Esophagus mucosa (tissue), 1 donor: ENCODE measurements at places on chromosomes 7 and 10.

GRCh38 chr7:136399385-136399784 lies 422.2 kb upstream of the MTPN start:
- ATAC-seq = no peak

- no peak for ATAC-seq
Observed at GRCh38 chr7:112105584-112106530, 100.3 kb downstream of the DOCK4 start.

GRCh38 chr10:104447331-104447730 lies 93.7 kb downstream of the CFAP58 start:
- no peak for ATAC-seq

DNA sequence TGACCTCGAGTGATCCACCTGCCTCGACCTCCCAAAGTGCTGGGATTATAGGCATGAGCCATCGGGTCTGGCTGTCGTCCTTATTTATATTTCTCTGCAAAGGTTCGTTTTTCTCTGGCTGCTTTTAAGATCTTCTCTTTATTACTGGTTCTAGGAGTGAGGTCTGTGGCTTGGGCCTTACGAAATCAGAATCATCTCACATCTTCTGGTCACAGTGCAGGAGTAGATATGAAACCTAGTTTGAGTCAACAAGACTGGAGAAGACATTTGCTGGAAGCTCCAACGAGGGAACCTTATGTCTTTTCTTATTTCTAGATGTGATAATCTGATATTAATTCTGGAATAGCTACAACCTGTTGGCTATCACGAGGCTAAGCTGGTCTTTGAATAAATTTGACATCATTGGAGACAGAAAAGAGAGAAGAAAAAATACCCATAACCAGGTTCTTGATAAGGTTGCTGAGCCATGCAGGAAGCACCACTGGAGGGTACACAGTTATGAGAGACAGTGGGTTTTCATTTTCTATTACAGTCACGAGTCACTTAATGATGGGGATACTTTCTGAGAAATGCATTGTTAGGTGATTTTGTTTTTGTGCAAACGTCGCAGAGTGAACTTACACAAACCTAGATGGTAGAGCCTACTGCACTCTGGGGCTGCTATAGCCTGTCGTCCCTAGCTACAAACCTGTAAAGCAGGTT lies 25.6 kb upstream of the IL15RA start:
- ATAC-seq = no peak

DNA sequence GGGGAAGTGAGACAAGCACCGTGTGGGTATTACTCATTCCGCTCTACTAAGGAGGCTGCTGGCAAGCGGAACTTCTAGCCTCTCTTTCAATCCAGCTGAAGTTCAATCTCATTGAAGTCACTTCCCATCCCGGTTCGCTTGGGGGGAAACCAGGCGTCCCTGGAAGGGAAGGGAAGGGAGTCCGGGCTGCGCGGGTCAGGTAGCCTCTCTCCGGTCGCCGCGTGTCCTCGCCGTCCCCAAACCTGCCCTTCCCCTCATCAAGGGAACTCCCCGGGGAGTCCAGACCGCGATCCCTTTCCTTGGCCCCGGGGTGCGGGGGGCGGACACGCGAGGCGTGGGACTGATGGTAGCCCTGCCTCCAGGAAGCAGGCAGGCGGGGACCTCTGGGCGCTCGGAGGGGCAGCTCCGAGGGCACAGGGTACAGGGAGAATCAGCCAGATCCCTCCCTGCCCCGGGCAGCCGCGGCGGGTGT lies 598 bp upstream of the ZEB1 start:
- peak; percentile 86 for ATAC-seq

- ATAC-seq = no peak
Observed at GRCh38 chr10:124150189-124150806, 56.9 kb upstream of the CHST15 start.

- ATAC-seq = no peak
Observed at GRCh38 chr7:43570688-43571365, 12.1 kb upstream of the STK17A start.

DNA sequence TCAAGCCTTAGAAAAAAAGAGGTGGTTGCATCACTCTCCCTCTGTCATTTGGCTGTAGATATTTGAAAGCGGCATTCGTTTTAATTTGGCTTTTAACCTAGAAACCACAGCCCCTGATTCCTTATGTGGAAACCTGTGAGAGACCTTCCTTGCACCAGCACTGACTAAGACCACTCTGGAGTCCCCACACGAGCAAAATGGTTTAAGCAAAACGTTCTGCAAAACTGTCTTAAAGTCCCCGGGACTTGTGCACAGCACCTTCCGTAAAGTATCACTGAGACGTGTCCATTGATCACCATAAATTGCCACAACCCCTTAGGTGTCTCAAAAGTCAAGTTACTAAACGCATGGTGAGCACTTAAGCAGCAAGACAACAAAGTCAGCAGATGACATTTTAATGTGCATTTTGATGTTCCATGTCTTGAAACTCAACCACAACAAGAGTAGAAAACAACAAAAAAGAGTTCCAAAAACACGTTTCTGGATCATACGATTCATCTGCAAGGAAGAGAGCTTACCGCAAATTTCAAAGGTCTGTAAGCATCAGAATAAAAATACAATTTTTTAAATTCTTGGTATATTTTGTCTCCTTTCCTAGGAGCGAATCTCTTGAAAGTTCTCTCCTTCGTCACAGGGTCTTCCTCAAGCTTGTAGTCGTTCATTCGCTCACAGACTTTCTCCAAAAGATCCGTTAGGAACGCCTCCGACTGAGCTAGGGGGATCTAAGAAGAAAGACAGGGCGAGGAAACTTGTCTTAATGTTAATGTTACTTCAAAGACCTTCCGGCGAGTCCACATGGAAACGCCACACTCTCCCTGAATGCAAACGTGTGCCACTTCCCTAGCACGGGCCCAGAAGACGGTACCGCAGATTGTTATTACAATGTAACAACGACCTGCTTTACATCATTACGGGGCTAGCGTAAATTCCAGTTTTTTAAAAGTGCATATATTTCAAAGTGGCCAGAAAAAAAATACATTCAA lies 37.7 kb downstream of the CNPY1 start:
- no peak for ATAC-seq

- ATAC-seq = peak; percentile 91
Observed at GRCh38 chr7:100049441-100050291, at the start of gene ZSCAN21. ZSCAN21 (plus strand) TSS chr7:100049774; CDS start chr7:100057007, 7,233 bp downstream.

GRCh38 chr10:79375321-79376077 lies 28.2 kb downstream of the PPIF start:
- peak; percentile 44 for ATAC-seq

DNA sequence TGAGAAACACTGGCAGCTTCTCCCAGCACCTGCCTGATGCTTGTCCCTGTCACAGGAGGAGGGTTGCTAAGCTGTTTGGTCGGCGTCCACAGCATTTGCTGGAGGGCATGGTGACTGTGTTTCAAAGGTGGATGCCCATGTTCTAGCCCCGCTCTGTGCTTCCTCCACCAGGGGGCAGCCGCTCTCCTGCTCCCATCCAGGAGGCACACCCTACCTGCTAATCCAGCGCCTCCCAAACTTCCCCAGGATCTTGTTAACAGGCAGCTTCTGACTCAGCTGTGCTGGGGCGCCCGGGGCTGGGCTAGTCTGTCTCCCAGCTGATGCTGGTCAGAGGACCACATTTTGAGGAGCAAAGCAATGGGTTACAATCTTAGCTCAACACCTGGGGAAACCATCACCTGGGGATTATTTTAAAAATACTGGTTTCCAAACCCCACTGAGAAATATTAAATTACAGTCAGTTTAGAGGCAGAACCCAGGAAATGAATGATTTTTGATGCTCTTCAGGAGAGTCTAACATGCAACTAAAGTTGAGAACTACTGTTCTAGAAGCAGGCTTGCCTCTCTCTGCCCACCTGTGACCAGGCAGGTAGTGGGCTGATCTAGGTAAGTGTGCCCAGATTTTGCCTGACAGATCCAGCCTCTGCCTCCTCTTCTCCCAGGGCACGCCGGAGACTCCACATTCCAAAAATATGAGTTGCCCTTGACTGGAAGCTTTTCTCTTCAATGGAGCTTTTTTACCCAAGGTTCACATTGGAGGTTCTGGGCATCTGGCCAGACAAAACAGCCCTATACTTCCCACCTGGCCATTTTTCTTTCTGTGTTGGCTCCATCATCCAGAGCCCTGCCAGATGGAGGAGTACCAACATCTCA lies 92.7 kb upstream of the GPR26 start:
- ATAC-seq = peak; percentile 90

DNA sequence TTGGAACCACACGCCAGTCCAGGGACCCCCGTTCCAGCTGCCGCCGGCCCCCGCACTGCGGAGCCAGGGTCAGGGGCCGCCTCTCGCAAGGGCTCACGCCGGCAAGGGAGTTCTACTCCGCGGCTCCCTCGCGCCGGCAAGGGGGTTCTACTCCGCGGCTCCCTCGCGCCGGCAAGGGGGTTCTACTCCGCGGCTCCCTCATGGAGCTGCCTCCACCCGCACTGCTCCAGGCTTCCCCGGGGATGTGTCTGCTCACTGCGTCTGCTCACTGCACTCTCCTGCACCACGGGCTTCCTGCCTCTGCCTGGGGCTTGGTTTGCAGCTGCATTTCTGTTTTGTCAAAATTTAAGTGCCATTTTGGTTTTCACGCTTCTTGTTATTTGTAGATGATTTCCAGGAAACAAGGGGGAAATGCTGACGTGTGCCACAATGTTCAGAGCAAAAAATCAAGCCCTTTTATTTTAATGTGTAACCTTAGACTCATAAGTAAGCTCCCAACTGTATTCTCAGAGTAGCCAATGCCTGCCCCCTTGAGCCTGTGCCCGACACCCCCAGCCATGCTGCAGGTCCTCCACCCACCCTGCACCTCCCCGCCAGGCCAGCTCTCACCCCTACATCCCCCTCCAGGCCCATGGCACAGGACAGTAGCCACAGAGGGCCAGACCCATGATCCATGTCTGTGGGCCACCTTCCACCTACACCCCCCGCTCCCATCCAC lies 246.2 kb downstream of the MAD1L1 start:
- peak; percentile 16 for ATAC-seq

- peak; percentile 93 for ATAC-seq
Observed at GRCh38 chr10:50514995-50515394, 108.8 kb downstream of the SGMS1 start.

DNA sequence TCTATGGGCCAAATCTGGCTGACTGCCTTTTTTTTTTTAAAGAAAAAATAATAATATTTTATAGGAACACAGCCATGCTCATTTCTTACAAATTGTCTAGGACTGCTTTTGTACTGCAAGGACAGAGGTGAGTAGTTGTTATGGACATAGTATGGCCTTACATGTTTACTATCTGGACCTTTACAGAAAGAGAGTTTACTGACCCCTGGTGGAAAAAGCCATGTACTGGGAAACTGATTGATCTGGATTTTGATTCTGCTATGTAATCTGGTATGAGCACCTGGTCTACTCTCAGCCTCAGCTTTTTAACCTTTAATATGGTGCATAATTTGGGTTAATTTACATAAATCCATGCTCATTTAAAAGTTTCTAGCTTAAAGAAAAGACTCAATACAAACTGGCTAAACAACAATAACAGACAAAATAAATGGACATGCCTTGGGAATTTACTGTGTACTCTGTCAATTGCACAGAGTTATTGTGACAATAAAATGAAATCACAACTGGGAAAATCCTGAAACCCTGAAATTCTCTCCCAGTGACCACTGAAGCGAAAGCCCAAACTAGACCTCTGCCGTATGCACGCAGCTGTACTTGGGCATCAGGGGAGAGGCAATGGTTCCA lies 260.7 kb downstream of the BMPER start:
- ATAC-seq = no peak

- no peak for ATAC-seq
Observed at GRCh38 chr7:13078105-13078504, 390.7 kb downstream of the ARL4A start.

GRCh38 chr7:126689037-126689436 lies 563.7 kb downstream of the GRM8 start:
- no peak for ATAC-seq

GRCh38 chr10:72254813-72255568 lies 18.7 kb upstream of the DDIT4 start:
- ATAC-seq = peak; percentile 58

GRCh38 chr10:1785835-1786234 lies 48.5 kb upstream of the ADARB2 start:
- no peak for ATAC-seq

- ATAC-seq = no peak
Observed at GRCh38 chr10:84160663-84161362, 12.8 kb upstream of the GPR15LG start.

DNA sequence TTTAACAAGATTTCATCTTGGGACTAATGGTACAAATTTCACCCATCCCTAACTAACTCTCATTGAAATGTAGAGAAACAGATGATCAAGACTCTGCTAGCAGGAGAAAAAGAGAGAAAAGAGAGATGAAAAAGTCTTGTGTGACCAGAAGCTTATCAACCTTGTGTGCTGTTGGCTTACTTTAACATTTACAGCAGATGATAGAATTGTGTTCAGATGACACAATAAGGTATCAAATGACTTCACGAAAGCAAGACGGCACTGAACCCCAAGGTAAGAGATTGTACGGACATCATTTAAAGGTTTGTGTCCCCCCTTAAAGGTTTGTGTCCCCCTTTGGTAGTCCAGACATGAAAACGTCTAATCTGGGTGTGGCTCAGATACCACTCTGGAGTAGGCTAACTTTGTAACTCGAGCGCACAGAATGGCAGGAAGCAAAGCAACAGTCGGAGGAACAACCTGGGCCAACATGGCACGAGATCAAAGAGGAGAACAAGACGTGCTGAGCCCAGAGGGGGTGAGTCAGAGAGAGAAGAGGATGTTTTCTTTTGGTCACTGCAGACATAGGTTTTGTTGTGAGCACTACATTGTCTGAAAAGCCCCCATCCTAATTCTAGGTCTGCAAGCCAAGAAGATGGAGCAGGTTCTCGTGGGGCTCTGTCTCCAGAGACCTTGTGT lies 10.4 kb upstream of the LMBR1 start:
- ATAC-seq = peak; percentile 84

DNA sequence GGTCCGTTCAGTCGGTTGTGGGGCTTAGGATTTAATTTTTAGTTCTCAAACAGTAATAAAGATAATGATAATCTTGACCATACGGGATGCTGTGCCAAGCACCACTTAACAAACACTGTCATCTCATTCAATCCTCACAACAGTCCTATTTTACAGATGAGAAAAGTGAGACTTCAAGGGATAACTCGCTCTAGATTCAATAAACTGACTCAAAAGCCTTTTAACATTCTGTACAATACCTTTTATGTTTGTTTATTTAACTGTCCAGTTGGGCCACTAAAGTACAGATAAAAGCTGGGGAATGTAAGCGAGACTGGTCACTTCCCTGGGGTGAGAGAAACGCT lies 437 bp upstream of the CFAP69 start:
- ATAC-seq = no peak

DNA sequence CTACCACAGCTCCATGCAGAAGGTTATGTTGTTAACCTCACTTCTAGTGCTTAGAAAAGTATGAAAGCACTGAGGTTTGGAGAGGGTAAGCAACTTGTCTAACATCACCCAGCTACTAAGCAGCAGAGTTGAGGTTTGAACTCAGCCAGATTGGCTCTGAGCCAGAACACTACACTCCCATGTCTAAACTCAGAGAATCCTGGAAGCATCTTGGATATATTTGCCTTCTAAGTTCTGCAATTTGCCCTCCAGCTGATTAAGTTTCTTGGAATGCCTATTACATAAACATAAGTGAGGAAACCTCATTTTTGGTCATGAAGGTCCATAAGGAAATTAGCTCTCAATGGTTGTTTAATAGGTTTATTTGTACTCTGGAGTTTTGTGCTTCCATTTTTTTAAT lies 78.1 kb upstream of the PHYHIPL start:
- no peak for ATAC-seq
